ENCODE measurements at places on chromosomes 6 and 20. TPM values are rescaled to one million over a fixed set of nuclear protein-coding genes. Genes with fewer than 3 reads are reported as not detected.
A peak's percentile ranks its signal among the peaks of the same experiment; 100 is the strongest.

GRCh38 chr20:20712004-20712473 lies 405 bp downstream of the RALGAPA2 start:
- DNase-seq = no peak

- no peak for DNase-seq
Observed at GRCh38 chr20:24720957-24721356, 228.1 kb upstream of the CST7 start.

DNA sequence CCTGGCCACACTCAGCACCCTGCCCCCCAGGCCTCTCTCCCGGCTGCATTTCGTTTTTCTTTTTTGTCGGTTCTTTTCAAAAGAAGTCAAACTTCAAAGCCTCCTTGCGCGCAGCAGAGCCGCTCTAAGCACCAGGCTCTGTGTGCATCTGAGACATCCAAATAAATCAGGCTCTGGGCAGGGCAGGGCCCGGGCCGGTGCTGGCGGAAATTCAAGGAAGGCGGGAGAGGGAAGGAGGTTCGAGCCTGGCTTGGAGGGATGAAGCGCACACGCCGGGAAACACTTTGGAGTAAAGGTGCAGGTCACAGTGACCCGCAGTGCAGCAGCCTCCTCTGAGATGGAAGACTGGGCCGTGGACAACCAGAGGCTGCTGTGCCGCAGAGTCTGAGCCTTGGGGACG lies 5.8 kb downstream of the GATA5 start:
- no peak for DNase-seq

GRCh38 chr6:7041511-7042026 lies 66.2 kb upstream of the RREB1 start:
- no peak for DNase-seq

DNA sequence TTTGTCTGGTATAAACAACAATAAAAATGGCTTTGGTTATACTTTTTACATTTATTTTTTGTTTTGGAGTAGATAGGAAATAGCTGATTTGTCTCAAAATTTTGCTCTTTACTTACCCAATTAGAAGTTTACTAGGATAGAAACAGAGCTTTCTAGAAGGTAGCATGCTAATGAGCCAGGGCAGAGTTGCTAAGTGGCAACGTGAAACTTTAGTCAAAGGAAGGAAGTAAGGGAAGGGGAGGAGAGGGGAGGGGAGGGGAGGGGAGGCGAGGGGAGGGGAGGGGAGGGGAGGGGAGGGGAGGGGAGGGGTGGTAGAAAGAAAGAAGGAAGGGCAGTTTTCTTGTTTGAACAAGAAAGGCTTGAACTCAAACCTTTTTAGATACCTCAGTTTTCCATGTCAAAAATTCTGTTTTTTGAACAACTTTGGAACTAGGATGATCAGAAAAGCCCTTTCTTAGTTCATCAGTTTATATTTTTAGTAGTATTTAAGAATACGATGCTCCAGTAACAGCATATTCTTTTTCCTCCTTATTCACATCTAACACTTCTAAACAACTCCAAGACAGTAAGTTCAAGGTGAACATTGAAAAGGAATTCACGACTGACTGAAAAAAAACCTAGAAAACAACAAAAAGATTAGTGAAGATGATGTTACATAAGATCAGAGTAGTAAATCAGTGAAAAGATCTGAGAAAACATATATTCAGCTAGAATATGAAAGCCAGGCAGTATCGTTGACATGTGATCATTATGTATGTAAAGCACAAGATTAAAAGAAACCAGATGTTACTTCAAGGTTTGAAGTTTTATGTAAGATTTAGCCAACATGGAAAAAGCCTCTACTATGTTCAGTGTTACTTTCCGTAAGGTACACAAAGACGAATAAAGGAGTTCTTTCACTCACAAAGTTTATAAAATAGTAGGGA lies 263.4 kb downstream of the ARHGAP18 start:
- no peak for DNase-seq

DNA sequence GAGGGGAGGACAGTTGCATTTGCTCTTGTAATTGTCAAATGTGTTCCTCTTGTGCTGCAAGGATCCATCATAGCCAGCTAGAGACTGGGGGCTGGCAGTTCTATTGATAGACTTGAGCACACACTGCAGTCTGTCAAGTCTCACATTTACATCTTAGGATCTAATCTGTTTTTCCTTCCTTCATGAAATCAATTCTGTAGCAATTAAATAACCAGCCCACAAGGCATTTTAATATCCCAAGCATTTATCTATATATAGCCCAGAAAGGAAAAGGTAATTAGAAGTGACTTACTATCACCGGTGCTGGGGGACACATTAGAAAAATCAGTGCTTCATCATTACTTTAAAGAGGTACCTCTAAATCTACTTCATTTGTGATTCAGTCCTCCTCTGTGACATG lies 143.0 kb upstream of the STXBP5 start:
- no peak for DNase-seq

DNA sequence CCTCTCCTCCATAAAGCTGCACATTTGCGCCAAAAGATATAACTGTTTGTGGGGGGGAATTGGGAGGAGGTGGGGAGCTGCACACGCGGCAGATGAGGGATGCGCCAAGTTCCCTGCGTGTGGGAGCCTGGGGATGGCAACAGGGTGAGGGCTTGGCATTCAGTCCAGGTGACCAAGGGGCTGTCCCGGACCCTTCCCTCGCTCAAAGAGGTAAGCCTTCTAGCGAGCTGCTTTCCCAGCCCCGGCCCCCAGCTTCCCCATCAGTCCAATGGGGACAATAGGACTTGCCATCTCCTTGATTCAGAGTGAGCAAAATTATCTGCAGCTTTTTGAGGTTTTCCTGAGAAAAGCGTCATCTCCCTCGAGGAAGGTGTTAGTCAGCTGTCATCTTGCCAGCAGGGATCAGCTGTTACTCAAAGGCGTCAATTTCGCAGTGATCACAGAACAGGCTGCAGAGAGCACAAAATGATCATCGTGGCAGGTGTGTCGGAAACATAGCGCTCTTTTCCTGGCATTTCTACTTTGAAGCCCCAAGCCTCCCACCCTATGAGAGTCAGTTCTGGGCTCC lies 21.3 kb downstream of the ZNF831 start:
- no peak for DNase-seq

GRCh38 chr20:4434681-4435080 lies 287.0 kb upstream of the PRND start:
- DNase-seq = no peak

- DNase-seq = no peak
Observed at GRCh38 chr6:155224618-155225017, 39.2 kb upstream of the CLDN20 start.

DNA sequence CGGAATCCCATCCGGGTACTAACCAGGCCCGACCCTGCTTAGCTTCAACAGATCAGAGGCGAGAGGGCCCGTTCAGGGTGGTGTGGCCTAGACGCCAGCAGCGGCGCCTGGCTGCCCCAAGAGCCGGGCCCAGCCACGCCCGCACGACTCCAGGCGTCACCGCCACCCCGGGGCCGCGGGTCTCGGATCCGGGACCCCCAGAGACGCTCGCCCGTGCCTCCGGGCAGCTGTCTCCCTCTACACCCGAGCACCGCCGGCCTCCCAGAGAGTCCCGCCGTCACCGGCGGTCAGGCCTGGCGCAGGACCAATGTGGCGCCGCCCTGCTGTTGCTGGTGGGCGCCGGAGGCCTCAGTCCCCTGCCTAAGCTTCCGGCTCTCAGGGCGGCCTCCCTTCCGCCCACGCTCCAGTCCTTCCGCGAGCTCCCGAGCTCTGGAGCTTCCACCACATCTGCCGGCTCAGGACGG lies 441.2 kb upstream of the DEFB115 start:
- no peak for DNase-seq

GRCh38 chr6:145626857-145627256 lies 108.5 kb downstream of the EPM2A start:
- DNase-seq = peak; percentile 96

- no peak for DNase-seq
Observed at GRCh38 chr20:44910690-44911262, 916 bp downstream of the PABPC1L start.

- DNase-seq = no peak
Observed at GRCh38 chr6:111530667-111531066, 47.6 kb upstream of the REV3L start.

DNA sequence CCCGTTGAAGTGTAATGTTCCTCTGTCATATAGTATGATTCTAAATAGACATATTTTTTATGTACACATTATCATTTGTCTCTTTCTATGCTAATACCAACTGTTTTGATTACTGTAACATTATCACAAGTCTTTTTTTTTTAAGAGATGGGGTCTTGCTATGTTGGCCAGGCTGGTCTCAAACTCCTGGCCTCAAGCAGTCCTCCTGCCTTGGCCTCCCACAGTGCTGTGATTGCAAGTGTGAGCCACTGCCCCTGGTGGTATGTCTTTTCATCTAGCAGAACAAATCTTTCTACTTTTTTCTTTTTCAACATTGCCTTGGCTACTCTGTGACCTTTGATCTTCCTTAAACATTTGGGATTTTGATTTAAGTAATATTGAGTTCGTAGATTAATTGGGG lies 57.7 kb downstream of the SLX4IP start:
- DNase-seq = no peak

- no peak for DNase-seq
Observed at GRCh38 chr6:132167929-132168892, 217.0 kb upstream of the CCN2 start.

DNA sequence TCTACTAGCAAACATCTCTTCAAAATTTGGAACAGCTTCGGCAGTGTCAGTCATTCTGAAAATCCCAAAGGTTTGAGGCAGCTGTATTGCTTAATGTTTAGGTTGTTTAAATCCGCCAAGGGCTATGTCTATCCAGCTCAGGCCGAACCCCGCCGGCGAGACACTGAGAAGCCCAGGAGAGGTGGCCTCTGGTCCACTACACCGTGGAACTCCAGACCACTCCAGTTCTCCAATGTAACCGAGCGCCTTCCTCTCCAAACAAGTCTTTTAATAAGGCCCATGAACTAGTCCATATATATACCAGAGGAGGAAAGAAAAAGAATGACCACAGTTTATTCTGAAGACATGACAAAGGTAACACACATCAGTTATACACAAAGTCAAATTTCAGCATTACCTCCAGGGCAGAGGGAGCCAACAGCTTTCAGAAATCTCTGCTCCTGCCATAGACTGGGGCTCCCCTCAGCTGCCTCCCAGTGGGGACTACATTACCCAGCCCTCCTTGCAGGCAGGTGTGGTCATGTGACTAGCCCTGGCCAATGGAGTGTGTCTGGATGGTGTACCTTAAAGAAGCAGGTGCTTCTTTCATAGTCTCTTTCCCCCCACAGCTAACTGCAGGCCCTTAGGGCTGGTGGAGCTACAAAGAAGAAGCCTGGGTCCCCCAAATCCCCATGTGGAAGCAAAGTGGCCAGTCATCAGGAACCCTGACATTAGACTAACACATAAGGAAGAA lies at the start of gene RAMACL:
Gene RAMACL, minus strand, starts transcription at position 255 of the 733 bp plus-strand sequence. Its CDS starts 201 bp downstream, at position 54.
- DNase-seq = no peak

GRCh38 chr20:30511322-30512030 lies 746.0 kb upstream of the DEFB115 start:
- no peak for DNase-seq

- DNase-seq = no peak
Observed at GRCh38 chr20:56720620-56721213, 91.6 kb downstream of the TFAP2C start.

DNA sequence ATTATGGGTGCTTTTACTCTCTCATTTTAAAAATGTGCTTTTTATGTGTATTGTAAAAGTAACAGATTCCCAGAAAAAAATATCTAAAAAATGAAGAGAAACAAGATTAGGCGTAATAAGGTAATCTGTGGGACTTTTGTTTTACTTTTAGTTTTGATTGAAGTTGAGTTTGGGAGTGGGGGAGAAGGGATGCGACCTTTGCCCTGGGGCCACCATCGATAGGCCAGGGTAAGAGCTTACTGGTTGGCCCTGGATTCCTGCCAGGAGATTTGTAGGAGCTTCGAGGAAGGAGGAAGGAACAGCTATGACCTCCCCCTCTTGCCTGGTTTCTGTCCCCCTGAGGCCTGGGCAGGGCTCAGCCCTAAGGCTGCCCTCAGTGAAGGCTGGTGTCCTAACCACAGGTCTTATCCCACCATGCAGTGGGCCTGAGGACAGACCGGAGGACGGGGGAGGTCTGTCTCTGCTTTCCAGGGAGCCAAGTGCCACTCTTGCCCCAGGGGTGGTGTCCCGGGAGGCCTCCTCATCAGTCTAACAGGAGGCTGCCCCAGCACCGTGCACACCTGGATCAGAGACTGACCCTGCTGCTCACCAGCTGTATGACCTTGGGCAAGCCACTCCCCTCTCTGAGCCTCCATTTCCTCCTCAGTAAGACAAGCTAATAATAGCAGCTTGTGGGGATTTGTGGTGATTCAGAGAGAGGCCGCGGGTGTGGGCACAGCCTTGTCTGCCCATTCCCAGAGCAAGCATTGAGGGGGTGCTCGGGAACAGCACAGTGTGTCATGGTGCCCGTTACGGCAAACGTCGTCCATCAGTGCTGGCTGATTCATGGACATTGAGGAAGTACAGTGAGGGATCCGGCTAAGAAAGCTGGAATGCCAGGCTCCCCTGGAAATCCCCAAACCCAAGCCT lies 21.2 kb downstream of the TGM2 start:
- peak; percentile 97 for DNase-seq

GRCh38 chr6:52365866-52366540 lies 4.1 kb downstream of the PAQR8 start:
- DNase-seq = peak; percentile 86

DNA sequence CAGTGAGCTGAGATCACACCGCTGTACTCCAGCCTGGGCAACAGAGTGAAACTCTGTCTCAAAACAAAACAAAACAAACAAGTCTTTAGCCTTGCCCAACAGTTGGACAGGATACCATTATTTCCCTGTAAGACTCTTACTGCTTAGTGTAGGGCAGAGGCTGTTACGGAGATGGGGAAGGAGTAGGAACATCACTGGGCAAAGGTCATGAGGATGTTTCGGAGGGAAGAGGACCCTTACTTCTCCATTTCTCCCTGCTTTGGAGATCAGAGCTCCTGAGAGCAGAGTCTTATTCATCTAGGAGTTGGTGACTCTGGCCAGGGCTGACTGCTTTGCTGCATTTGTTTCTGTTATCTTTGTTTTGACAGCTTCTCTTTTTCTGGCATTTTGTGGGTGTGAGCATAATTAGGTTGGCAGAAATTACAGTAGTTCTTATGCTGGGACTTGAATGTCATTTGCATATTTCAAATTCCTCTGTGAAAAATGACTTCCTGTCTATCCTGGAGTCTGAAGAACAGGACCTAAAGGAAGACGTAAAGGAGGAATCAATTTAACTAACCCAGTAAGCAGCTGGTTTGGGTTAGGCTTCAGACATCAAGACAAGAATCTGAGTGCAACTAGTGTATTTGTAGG lies 89.0 kb downstream of the CDS2 start:
- DNase-seq = peak; percentile 15

DNA sequence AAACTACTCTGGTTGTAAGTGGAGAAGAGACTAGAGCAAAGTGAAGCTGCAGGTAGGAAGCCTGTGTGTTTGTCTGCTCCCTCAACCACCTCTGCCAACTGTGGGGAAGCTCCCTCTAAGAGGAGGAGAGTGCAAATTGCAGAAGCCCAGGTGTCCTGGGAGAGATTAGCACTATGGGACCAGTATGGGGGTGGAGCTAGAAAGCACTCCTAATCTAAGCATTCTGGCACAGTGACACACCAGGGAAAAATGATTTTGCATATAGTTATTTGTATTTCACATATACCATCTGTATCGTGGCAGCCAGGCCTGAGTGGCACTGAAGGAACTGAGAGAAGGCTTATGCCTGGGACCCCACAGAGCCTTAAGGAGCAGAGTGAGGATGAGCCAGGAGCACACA lies 12.8 kb downstream of the GSTA1 start:
- DNase-seq = no peak

- DNase-seq = no peak
Observed at GRCh38 chr6:71119560-71119959, 162.7 kb upstream of the B3GAT2 start.

IP6K3 gene
- total RNA-seq = not detected

TUBB2B gene
- total RNA-seq = 1.8 TPM

SPTLC3 gene
- total RNA-seq = under 0.01 TPM

NCR2 gene
- total RNA-seq = not detected

FIG4 gene
- total RNA-seq = 12.7 TPM

HCRTR2 gene
- not detected for total RNA-seq
